ENCODE measurements at places on chromosomes 5 and 9.

- DNase-seq = no peak
Observed at GRCh38 chr5:73507062-73507461, 8.8 kb downstream of the BTF3 start.

DNA sequence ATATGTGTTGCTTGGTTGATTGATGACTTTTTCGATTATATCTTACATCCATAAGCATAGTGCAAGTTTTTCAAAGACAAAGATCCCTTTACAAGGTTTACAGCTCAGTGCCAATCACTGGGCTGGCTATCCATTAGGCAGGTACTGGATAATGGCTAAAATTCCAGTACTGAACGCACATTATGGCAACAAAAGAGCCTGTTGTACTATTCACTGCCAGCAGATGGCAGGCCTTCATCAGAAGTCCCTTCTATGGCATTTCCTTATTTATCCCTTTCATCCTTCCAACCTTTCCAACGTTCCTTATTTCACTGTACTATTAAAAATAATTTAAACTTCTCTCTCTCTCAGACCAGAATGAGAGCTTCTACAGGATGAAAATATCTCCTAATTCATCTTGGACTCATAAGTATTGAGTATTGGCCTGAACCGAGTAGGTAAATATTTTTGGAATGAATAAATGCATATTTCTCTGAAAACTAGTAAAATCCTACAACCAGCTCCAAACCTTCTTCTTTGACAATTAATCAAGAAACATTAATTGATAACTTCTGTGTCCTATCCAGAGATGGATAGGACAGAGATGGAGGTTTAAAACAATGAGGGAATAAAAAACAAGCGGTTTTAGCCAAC, 6.7 kb upstream of the WNT8A start:
- DNase-seq = peak; percentile 73

DNA sequence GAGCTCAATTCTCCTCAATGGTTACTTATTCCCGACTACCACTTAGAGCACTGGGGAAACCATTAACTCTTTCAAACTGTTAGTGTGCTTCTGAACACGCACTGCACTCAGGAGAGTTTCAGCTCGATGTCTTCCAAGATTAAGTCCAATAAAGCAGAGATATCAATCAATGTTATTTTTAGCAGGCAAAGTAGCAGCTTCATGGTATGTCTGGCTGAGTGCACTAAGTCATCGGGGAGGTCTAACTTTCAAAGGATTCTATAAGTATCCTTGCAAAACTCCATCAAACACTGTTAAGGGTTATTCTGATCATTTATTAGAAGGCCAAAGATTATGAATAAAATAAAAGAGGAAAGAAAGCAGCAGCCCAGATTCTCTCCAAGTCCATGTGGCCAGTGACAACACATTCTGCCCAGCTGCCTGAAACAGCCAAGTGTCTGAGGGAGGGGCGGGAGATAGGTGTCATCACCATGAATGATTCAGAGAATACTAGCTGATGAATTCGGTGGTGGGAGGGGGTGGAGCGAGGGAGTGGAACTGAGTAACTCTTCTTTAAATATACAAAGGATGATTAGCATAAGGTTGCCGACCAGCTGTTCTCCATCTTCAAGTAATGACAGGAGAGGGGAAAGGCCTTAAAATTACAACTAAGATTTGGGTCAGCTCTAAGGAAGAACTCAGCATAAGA, 21.3 kb downstream of the NREP start:
- peak; percentile 65 for DNase-seq

GRCh38 chr5:53712327-53712726, 151.9 kb downstream of the NDUFS4 start:
- DNase-seq = no peak

- no peak for DNase-seq
Observed at GRCh38 chr5:911601-912000, 18.9 kb downstream of the TRIP13 start.

GRCh38 chr9:10173561-10173960, 439.2 kb downstream of the PTPRD start:
- no peak for DNase-seq

GRCh38 chr9:129923589-129923988, 88.3 kb downstream of the USP20 start:
- no peak for DNase-seq

DNA sequence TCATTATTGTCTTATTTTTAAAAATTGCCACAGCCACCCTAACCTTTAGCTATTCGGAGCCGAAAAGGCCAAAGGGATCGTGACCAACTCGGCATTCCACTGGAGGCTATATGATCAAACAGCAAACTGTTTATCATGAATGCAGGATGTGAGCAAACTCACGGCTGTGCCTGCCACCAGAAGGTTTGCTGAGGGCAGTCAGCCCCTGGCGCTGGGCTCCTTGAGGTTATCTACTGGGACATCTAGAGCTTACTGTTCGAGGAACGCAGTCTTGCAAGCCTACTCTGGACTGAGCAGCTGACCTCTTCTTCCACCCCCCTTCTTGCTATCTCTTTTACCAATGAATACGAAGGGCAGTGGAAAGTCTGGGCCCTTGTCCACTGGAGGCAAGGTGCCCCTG, 231.5 kb upstream of the TARS1 start:
- DNase-seq = no peak

GRCh38 chr5:80125962-80126480, 90.9 kb downstream of the THBS4 start:
- peak; percentile 85 for DNase-seq

- DNase-seq = no peak
Observed at GRCh38 chr5:72006361-72006760, 100.9 kb upstream of the MAP1B start.

GRCh38 chr9:113979343-113980127, 98.6 kb downstream of the AMBP start:
- no peak for DNase-seq

DNA sequence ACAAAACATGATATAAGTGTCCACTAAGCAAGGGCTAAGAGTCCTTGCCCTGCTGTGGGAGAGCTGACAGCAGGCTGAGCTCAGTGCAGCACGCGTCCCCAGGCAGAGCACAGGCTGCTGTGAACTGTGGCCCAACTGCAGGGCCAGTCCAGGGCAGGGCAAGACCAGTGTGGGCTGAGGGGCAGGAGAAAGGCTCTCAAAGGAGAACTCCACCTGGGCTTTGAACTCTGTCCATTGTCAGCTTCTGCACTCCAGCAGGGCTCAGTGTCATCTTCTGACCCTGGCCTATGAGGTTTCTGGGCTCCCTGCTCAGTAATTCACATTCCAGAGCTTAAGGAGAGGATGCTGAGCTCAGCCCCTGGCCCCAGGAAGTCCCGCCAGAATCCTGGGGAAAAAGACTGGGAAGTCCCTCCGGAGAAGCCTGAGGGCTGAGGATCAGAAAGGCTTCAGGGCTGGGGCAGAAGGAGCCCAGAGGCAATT, 37.4 kb downstream of the LHFPL2 start:
- no peak for DNase-seq

DNA sequence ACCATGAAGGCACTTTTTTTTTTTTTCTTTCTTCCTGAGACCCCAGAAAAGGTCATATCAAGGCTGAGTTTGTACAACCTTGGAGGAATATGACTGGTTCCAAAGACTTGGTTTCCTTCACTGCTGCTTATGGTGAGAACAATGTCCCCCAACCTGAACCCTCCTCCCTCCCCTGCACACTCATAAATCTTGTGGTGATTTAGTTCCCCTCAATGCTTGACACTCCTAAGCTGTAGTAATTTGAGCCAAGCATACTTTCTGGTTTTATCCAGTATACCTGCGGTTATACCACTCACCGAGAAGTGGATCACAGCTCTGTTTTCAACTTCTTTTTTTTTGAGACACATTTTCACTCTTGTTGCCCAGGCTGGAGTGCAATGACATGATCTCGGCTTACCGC, 149.9 kb upstream of the KLF4 start:
- no peak for DNase-seq

DNA sequence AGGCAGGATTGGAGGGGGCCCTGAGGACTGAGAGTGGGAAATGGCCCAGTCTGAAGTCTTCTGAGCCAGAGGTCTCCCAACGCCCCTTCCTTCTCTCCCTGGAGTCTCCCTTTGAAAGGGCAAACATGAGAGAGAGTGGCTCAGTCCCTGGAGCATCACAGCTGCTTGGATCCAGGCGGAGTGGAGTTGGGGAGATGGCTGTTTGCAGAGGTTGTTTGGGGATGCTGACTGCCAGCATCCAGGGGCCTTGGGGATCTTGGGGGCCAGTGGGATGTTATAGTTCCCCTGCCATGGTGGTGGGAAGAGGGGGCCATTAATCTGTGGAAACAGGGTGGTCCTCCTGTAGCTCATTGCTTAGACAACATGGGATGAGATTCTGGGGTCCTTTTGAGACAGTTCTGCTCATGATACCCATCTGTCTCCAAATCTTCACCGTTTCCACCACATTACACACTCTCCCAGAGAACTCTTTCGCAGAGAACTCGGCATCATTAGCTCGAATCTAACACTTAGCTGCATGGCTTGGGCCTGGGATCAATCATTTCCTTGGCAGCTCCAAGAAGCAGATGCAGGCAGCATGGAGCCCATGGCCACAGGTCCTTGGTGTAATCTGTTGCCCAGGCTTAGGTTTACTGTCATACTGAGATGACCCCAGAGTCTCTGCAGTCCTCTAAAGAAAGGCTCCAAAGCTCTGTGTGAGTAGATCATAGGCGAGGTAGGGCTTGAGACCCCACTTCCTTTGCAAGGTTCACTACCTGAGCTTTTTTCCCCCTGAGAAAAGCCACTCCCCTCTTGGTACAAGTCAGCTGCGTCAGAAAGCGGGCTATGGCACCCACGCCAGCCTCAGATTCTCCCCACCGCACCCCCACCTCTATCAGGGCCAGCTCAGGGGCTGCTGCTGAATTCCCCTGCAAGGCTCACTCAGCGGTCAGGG, 54.4 kb upstream of the SH3PXD2B start:
- no peak for DNase-seq

DNA sequence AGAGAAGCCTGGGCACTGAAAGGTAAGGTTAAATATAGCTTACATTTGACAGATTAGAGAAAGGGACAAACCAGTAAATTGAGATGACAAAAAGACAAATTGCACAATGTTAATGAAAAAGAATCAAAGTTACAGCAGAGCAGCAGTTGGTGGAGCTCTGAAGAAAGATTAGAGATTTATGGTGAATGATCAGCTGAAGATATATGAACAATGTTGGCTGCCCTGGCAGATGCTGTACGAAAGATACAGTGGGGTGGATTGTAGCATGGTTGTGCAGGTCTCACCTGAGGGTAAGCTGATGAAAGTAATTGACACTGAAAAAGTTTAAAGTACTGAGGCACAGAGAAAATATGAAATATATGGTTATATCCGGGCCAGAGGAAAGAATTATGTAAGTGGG, 492.1 kb downstream of the ARHGEF28 start:
- DNase-seq = no peak

- no peak for DNase-seq
Observed at GRCh38 chr5:83523929-83524328, 52.4 kb downstream of the VCAN start.

DNA sequence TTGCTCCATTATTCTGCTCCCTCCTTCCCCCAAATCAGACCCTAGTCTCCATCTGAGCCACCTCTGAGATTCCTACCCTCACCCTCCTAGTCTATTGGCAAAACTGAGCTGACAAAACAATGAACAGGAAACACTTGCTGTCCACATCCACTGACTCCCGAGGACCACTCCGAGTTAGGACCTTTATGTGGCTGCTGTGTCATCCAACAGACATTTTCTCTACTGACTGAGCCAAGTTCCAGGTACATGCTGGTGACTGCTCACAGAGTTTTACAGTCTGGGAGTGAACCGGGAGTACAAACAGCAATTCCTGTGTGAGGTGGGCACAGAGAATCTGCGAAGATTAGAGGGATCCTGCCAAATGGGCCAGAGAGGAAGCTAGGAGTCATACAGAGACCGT, 39.2 kb downstream of the CFAP90 start:
- no peak for DNase-seq

DNA sequence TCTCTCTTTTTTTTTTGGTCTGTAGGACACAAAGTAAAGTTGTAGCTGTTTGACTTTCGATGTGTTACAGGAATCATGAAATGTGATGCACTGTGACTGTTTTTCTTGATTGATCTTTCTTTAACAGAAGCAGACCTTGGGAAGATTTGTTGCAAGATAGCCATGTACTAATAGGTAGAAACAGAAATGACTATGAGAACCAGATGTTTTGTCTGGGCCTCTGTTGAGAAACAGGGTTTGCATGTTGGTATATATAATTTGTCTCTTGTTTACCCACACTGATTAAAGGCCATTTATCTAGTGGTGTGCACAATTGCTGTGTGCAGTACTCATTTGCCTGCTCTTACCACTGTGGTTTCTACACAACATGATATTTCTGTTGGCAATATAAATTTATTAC, 125.1 kb downstream of the HACD4 start:
- DNase-seq = no peak

DNA sequence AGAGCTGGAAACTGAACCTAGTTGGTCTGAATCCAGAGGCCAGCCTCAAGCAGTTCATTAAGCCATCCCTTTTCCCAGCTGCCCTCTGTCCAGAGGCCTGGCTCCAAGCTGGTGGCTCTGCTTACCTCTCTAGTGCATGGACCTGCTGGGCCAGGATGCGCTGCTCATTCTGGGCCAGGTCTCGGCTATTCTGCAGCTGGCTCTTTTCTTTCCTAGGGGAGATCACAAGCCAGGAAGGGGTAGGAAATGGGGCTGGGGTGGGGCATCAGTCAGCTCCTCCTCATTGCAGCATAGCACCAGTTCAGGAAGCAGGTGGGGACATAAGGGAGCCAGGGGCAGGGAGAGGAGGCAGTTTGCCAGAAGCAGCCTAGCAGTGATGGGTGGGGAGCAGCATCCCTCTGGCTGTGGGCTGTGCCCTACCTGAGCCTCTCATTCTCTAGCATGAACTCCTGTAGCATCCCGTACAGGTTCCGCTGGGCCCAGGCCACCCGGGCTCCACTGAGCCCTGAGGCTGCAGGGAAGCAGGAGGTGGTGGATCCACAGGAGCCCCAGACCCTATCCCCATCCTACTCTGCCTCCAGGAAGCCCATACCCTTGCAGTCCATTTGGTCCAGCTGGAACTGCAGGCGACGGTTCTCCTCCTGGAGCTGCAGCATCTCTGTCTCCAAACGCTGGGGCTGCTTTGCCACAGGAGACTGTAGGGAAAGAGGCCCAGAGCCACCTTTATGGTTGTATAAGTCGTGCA, 5.2 kb downstream of the KIF12 start:
- DNase-seq = no peak

GRCh38 chr5:56414066-56414465, 180.9 kb upstream of the ANKRD55 start:
- DNase-seq = peak; percentile 64

DNA sequence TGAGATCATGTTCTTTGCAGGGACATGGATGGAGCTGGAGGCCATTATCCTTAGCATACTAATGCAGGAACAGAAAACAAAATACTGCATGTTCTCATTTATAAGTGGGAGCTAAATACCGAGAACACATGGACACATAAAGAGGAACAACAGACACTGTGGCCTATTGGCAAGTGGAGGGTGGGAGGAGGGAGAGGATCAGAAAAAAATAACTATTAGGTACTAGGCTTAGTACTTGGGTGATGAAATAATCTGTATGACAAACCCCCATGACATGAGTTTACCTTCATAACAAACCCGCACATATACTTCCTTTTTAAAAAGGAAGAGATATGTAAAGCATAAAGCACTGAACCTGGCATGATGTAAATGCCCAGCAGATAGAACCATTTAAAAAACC, 99.0 kb downstream of the MEGF10 start:
- peak; percentile 28 for DNase-seq

Measured in suppressor macrophage treated with lipopolysaccharide for 1 hour (primary cell).